Activated CD4-positive, alpha-beta T cell treated with anti-CD3 and anti-CD28 coated beads for 4 hours (primary cell): ENCODE measurements at places on chromosomes 1 and 21.

- DNase-seq, result peak; percentile 25
Measured at GRCh38 chr1:224170748-224171478, 12.1 kb upstream of the DEGS1 start.

- DNase-seq, result no peak
Measured at GRCh38 chr21:45413922-45414321, 9.0 kb downstream of the COL18A1 start.

- DNase-seq, result no peak
Measured at GRCh38 chr1:155760751-155761475, 72.0 kb downstream of the DAP3 start.

GRCh38 chr1:54273092-54273794 is 73.3 kb downstream of the MRPL37 start:
- DNase-seq, result no peak

DNA sequence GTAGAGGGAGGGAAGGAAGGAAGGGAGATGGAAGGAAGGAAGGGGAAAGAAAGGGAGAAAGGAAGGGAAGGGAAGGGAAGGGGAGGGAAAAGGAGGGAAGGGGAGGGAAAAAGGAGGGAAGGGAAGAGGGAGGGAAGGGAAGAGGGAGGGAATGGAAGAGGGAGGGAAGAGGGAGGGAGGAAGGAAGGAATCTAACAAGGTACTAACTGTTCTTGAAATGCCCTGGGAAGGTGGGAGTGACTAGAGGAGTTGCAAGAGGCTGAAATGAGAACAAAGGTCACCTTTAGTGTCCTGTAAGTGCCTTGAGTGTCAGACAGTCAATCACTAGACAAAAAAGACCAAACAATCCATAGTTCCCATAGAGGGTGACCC is 2.3 kb upstream of the ATP2B4 start:
- no peak for DNase-seq

DNA sequence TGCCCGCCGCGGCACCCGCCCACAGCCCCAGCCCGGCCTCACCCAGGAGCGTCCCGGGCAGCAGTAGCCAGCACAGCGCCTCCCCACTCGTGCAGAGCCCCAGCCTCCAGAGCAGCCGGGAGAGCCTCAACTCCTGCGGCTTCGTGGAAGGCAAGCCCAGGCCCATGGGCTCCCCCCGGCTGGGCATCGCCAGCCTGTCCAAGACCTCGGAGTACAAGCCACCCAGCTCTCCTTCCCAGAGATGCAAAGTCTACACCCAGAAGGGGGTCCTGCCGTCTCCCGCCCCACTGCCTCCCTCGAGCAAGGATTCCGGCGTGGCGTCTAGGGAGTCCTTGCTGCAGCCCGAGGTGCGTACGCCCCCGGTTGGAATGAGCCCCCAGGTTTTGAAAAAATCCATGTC is 531.2 kb downstream of the KIF26B start:
- DNase-seq, result no peak

DNA sequence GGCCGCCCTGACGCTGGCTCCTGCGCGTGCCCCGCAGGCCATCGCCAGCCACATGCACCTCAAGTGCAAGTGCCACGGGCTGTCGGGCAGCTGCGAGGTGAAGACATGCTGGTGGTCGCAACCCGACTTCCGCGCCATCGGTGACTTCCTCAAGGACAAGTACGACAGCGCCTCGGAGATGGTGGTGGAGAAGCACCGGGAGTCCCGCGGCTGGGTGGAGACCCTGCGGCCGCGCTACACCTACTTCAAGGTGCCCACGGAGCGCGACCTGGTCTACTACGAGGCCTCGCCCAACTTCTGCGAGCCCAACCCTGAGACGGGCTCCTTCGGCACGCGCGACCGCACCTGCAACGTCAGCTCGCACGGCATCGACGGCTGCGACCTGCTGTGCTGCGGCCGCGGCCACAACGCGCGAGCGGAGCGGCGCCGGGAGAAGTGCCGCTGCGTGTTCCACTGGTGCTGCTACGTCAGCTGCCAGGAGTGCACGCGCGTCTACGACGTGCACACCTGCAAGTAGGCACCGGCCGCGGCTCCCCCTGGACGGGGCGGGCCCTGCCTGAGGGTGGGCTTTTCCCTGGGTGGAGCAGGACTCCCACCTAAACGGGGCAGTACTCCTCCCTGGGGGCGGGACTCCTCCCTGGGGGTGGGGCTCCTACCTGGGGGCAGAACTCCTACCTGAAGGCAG is 23.4 kb upstream of the ARF1 start:
- DNase-seq, result peak; percentile 34

- no peak for DNase-seq
Measured at GRCh38 chr1:51567653-51568052, 48.6 kb upstream of the EPS15 start.

GRCh38 chr21:46347791-46348381 is 23.9 kb downstream of the PCNT start:
- no peak for DNase-seq
